ENCODE measurements at places on chromosomes 4 and X.

GRCh38 chr4:119138046-119138445 lies 2.4 kb downstream of the MYOZ2 start:
- no peaks in the 10 kb centered on the region for H3K36me3 ChIP-seq
- H3K27me3 ChIP-seq, result no peaks in the 10 kb centered on the region
- H3K4me1 ChIP-seq, result peaks cover 3% of the 10 kb centered on the region
- H3K27ac ChIP-seq, result no peak overlapping the region
- no peak overlapping the region for H3K4me3 ChIP-seq
- no peak for DNase-seq

- peaks cover 6% of the 10 kb centered on the region for H3K4me1 ChIP-seq
- DNase-seq, result no peak
- H3K27ac ChIP-seq, result no peak overlapping the region
- no peak overlapping the region for H3K4me3 ChIP-seq
- H3K36me3 ChIP-seq, result no peaks in the 10 kb centered on the region
- H3K27me3 ChIP-seq, result no peaks in the 10 kb centered on the region
Observed at GRCh38 chr4:113540859-113541258, 220.7 kb downstream of the CAMK2D start.

DNA sequence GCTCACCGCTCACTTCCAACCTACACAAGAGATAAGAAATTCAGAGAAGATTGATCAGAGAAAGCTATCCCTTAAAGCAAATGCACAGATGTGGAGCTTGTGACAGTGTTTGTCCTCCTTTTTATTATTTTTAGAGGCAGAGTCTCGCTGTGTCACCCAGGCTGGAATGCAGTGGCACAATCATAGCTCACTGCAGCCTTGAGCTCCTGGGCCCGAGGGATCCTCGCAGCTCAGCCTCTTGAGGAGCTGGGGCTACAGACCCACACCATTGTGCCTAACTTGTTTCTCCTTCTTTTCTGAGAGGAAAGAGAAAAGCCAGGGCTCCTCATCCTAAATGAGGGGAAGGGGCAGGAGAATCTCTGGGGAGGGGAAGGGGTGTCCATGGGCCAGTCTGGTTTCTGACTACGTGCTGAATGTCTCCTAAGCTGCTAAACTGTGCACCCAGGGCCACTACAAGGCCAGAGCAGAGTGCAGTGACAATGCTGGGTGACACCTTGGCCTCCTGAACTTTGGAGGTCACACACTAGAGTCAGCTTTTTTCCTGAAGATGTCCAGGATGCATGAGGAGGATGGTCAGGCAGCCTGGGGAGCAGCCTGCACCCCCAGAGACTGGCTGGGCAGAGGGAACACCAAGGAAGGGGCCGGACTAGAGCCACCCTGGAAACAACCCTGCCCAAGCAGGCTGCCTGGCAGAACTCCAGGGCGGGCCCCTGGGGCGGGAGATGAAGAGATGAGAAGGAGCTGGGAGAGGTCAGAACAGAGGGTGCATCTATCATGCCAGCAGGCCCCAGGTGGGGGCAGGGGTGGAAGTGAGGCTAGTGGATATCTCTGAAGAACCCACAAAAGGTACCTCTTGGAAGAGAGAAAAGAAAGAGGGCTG lies 55.5 kb upstream of the PROM1 start:
- no peaks in the 10 kb centered on the region for H3K36me3 ChIP-seq
- no peak overlapping the region for H3K27ac ChIP-seq
- no peaks in the 10 kb centered on the region for H3K27me3 ChIP-seq
- no peak for DNase-seq
- H3K4me1 ChIP-seq, result no peaks in the 10 kb centered on the region

- no peak overlapping the region for H3K27ac ChIP-seq
- no peaks in the 10 kb centered on the region for H3K4me1 ChIP-seq
- no peaks in the 10 kb centered on the region for H3K27me3 ChIP-seq
- no peak for DNase-seq
Observed at GRCh38 chrX:119417376-119417775, 18.2 kb downstream of the SLC25A43 start.

- H3K4me3 ChIP-seq, result no peak overlapping the region
- DNase-seq, result no peak
- H3K36me3 ChIP-seq, result no peaks in the 10 kb centered on the region
Observed at GRCh38 chr4:26594778-26595177, 10.9 kb downstream of the TBC1D19 start.

GRCh38 chrX:94545722-94546121 lies 871.7 kb downstream of the FAM133A start:
- H3K27ac ChIP-seq, result no peak overlapping the region
- no peak overlapping the region for H3K4me3 ChIP-seq
- no peaks in the 10 kb centered on the region for H3K27me3 ChIP-seq
